ENCODE measurements at places on chromosomes 12 and 14.

DNA sequence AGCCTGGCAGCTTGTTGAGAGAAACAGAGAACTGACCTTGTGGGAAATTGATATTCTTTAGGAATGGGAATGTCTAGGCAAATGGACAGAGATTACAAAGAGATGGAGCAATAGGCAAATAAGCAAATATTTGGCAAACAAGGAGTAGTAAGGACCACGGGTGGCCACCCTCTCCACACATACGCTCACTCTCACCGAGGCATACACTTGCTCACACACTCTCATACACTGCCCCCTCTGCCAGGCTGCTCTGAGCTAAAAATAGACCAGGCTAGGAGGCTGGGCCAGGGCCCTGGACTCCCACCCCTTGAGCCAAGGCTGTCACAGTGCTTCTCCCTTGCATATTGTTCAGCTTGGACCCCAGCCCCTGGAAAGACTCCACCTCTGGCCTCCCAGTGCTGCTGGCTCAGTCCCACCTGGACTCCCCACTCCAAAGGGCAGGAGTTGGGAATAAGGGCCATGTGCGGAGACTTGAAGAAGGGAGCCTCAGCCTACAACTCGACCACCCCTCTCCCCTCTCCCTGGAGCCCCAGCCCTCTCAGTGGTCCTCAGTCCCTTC is 1.1 kb downstream of the PPP1R1A start:
- DNase-seq = no peak

GRCh38 chr14:56367416-56367815 is 212.2 kb upstream of the TMEM260 start:
- DNase-seq = no peak

DNA sequence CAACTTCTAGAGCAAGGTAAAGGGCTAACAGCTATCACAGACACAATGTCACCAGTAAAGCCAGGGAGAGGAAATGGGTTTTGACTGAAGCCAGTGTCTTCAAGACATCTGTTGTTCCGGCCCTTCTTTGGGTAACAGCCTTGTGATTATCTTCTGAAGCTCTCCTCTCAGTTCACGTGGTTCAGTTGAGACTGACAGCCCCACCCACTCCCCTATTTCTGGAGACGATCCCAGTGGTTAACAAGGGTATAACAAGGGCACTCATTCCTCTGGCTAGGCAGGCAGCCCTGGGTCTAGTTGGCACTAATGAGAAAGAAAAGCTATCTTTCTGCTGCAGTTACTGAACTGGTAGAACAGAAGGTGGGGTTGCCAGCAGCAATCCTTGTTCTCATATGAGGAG is 6.9 kb downstream of the GNPTAB start:
- DNase-seq = no peak

- no peak for DNase-seq
Observed at GRCh38 chr12:125773033-125773640, 707.9 kb downstream of the AACS start.

GRCh38 chr12:27347779-27348178 is 15.1 kb downstream of the BMAL2 start:
- no peak for DNase-seq

- DNase-seq = no peak
Observed at GRCh38 chr12:5441497-5442236, 9.8 kb downstream of the NTF3 start.

GRCh38 chr14:43172899-43173548 is 1334.1 kb downstream of the FSCB start:
- DNase-seq = no peak

GRCh38 chr12:60501124-60501729 is 905.4 kb downstream of the SLC16A7 start:
- DNase-seq = no peak

GRCh38 chr12:120286768-120287490 is 4.8 kb downstream of the RNU4-2 start:
- DNase-seq = no peak

GRCh38 chr12:89179983-89180382 is 172.3 kb downstream of the DUSP6 start:
- no peak for DNase-seq

- no peak for DNase-seq
Observed at GRCh38 chr12:40015345-40015744, 90.5 kb downstream of the SLC2A13 start.

DNA sequence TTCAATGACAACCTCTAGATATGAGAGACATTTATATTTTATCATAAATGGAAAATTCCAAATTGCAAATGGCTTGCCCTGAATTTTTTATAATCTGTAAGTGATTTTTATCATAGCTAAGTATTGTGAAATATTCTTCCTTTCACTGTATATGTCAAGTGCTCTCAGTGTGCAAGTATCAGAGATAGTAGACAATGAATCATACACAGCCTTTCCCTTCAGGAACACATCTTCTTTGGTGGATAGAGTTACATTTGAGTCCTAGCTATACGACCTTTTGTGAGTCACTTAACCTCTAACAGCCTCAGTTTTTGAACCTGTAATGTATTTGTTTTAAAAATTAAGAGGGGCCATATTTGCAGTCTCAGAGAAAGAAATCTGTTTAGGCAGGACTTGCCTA is 350.7 kb upstream of the SEL1L start:
- DNase-seq = no peak

DNA sequence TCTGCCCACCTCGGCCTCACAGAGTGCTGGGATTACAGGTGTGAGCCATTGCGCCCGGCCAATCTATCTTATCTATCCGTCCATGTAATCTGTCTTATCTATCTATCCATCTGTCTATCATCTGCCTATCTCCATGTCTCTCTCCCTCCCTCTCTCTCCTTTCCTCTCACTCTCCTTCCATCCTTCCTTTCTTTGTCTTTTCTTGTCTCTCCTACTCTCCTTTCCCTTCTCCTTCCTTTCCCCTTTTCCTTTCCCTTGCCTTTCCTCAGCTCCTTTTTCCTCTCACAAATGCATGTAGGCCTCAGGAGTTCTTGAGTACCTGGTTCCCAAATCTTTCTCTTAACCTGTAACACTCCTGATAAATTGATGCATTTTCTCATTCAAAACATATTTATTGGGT is 89.3 kb upstream of the WSCD2 start:
- DNase-seq = no peak

DNA sequence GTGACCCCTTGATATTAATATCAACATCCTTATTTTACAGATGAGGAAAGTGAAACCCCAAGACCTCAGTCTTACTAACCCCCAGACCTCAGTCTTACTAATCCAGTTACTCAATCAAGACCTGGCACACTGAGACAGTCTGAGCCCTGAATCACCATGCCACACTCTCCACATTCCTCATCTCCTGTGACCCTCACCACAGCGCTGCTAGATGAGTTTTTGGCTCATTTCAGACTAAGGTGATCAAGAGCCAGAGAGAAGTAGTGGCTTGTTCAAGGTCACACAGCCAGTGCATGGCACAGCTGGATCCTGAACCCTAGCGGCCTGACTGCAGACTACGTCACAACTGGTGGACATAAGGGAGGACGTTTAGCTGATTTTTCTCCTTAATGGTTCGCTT is 579.2 kb downstream of the BCL11B start:
- DNase-seq = no peak

- no peak for DNase-seq
Observed at GRCh38 chr14:76938092-76938500, 90.4 kb downstream of the IRF2BPL start.

DNA sequence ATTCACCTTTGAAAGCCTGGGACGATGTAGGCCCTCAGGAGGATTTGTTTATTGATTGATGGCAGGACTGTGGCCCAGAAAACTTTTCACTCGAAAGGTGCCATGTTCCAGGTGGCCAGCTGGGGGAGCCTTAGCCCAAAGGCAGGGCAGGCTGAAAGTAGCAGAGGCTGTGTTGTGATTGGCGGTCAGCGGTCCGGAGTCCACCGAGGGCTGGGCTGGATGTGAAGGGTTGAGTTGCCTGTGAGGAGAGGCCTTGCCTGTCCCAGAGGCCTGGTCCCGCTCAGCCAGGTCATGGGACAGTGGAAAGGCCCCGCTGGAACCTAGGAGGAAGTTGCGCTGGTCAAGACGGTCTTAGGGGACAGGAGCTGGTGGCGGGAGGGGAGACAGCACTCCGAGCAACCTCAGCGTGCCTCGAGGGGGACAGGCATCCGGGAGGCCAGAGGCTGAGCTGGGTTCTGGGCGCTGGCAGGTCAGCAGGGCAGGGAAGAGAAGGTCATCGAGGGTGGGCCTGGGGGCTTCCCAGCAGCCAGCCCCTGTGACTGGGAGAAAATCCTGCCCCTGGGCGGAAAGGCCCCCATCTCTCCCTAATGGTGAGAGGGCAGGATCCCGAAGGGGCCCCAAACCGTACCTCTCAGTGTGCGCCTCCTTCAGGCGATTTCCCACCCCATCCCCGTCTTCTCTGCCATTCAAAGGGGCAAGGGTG is 26.3 kb downstream of the CMA1 start:
- DNase-seq = peak; percentile 70

DNA sequence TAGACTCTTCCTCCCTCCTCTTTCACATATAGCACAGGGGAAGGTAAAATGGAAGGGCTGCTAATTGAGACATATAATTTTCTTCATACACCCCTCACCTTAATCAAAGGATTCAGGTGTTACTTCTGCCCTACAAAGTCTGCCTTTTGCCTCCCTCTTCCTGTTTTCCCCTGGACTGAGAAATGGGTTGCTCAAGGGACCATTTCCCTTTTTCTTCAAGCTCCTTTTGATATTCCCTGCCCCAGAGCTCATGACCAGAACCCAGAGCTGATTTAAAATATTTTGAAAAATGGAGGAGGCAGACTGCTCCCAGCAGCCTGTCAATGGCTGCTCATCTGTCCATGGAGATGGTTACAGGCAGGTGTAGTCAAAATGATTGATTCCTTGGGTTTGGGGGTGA is 6.3 kb upstream of the PIP4K2C start:
- DNase-seq = no peak

DNA sequence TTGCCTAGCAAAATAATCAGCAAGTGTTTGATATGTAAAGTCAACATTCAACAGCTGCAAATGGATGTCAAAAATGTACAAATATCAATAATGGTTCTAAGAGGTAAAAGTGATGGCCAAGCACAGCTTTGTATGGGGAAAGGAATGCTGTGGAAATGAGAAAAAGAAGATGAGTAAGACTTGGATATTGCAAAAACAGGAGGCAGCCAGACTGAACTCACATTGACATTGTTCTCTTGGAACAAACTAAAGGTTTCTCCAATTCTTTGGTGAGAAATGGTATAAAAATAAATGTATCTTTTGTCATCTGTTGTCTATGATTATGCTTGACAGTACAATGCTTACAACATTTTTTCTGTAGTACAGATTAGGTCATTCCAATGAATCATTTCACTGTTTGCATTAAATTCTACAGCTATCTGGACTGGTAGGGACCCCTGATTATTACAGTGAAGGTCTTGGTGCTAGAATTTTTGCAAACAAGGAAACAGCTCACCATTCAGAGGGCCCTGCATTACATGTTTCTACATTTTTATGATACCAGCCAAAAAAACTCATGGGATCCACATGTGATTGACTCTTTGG is 465.7 kb downstream of the NOVA1 start:
- no peak for DNase-seq

DNA sequence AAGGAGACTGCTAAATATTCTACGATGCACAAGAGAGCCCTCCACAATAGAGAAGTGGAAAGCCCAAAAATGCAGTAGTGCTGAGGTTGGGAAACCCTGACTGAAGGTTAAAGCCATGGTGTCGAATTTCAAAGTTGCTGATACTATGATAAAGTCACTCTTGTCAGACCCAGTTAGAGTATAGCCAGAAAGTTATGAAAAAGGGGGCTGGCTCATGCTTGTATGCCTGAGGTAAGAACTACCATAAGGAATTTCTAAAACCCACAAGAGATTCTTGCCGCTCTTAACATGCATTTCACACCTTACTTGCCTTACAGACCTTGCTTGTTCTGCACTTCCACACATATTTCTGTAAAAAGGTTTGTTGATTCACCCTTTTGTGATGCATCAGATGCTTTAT is 184.6 kb downstream of the SLC6A15 start:
- no peak for DNase-seq

DNA sequence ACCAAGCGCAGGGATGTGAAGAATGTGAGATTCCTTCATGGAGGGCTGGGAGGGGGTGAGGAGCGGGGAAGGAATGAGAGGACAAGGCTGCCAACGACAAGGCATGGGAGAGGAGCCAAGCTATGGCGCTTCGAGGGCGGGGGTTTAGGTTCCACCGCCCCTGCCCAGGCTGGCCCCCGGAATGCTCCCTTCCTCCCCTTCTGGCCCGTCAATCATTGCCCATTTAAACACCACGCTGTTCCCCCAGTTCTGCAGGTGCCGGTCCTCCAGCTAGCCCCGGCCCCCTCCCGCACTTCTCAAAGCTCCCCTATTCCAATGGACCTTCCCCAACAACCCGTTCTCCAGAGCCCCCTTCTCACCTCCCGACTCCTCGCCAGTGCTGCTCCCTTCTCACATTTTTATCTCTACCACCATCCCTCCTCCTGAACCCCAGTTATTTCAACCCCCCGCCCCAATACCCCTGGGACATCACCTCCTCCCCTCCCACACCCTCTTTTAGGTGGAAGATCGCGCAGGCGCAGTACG is 428 bp downstream of the RNF41 start:
- no peak for DNase-seq

- no peak for DNase-seq
Observed at GRCh38 chr12:69821456-69822159, 3.4 kb upstream of the MYRFL start.

- no peak for DNase-seq
Observed at GRCh38 chr14:24954700-24955037, 95.3 kb downstream of the STXBP6 start.

DNA sequence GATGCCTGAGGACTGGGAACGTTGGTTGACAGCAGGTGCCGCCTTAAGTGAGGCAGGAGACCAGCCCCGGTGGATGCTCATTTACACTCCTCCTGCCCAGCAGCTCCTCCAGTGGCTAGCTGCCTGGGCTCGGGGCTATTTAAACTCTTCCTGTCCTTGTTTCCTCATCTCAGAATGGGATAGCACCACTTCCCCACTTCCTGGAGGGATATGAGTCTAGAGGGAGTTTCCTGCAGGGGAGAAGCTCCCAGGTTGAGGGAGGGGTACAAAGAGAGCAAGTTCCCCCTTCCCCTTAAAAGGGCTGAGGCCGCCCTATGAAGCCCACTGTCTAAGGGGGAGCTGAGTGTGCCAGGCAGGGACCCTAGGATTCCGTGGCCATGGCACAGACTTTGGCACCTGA is 311.2 kb downstream of the AACS start:
- DNase-seq = no peak

DNA sequence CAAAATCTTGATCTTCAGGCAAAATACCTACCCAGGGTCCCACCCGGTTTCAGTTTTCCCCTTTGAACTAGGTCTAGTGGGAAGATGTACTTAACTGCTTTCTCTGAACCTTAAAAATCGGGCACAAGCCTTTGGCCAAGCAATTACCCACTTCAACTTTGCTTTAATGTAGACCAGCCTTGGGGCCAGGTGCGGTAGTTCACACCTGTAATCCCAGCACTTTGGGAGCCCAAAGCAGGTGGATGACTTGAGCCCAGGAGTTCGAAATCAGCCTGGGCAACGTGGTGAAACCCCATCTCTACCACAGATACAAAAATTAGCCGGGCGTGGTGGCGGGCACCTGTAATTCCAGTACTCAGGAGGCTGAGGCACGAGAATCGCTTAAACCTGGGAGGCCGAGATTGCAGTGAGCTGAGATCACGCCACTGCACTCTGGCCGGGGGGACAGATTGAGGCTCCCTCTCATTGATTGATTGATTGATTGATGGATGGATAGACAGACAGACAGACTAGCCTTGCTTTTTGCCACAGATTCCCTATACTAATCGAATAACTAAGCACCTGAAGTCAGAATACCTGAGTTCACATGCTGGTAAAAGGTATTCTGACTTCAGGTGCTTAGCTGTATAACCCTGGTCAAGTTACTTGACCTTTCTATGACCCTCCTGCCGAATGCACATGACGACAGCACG is 1.9 kb downstream of the CLIP1 start:
- DNase-seq = no peak

- DNase-seq = no peak
Observed at GRCh38 chr12:80829767-80830166, 108.0 kb downstream of the LIN7A start.

Measured in GM12891 (cell line).